Spinal cord (tissue), 10 donors: ENCODE measurements at places on chromosomes 7 and 10.
A peak's percentile ranks its signal among the peaks of the same experiment; 100 is the strongest.

DNA sequence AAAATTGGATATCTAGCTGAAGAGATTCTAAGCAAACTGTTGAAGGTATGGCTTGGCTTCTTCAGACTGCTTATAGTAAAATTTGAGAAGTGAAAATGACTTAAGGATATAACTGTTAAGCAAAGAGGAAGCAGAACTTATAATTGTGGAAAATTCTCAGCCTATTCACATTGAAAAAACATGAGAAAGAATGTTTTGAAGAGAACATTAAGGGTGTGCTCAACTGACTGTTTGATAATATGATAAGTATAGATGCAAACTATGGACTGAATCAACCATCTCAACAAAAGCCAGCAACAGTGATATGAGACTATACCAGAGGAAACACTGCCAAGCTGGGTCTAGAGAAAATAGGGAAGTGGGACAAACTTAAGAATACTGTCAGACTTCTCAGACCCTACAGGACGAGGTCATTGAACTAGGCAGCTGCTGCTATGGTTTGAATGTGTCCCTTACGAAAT, 133.1 kb upstream of the PPP1R3A start:
- DNase-seq, result no peak

- no peak for DNase-seq
Observed at GRCh38 chr7:41652267-41652666, 50.6 kb downstream of the INHBA start.

GRCh38 chr7:121105262-121105661, 116.8 kb downstream of the CPED1 start:
- no peak for DNase-seq

- DNase-seq, result no peak
Observed at GRCh38 chr7:15167912-15168311, 265.4 kb upstream of the DGKB start.

DNA sequence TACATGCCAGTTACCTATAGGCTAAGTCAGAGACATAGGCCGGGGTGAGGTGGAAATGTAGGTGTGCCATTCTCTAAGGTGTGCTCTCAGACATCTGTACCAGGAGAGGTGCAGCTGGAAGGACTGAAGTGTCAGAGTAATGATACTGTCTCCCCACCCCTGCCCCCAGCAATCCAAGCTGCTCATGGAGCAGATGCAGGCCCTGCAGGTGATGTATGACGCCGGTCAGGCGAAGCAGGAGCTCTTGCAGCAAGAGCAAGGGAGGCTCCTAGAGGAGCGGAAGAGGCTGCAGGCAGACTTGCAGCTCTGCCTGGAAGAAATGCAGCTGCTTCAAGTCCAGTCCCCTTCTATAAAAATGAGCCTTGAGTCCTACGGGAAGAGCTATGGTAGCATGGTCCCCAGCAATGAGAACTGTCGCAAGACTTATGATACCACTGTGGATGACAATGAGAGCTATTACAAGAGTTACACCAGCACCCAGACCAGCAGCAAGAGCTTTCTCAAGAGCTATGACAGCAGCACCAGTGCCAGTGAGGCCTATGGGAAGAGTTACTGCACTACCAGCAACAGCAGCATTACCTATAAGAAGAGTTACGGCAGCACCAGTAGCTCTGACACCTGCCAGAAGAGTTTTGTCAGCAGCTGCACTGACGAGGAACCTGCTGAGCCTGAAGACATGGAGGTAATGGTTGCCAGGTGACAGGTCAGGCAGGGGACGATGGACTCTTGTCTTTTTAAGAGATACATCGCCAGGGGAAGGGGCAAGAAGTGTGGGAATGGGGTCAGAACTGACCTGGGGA, 18.4 kb upstream of the FLNC start:
- DNase-seq, result no peak

DNA sequence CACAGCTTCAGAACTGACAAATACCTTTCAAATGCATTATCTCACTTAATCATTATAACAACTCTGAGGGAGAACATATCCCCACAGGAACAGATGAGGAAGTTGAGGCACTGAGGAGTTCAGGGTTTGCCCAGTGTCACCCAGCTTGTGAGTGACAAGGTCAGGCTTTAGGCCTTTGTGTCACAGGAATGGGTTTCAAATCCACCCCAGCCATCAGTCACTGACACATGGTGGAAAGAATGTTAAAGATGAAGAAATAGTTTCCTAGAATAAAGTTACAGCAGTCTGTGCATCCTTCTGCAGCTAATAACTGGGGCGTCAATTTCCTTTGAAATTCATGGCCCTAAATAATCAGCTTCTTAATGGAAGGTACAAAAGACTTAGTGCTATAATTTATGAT, 37.8 kb downstream of the SGCE start:
- DNase-seq, result no peak

DNA sequence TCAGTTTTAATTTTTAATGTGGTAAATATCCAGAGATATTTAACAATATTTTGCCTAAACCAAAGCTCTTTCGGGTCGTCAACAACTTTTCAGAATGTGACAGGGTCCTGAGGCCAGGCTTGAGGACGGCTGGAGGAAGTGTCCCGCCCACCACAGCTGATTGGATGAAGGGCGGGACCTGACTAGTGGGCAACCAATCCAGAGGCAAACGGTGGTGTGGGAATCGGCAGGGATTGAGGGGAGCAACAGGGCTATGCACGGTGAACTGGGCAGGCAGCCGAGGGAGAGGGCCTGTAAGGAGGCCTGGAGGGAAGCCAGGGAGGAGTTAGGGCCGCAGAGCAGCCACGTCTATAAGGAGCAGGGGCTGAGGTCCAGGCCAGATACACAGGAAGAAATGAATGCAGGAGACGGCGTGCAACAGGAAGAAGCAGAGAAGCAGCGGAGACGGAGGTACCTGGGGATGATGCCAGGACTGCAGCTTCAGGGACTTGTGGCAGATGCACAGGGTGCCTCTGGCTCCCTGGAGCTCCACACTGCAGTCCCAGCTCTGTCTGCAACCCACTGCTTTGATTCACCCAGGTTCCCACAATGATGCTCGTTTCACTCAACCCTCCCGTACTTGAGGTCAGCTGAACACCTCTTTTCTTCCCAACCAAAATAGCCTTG, 46.1 kb upstream of the ZMIZ1 start:
- DNase-seq, result no peak

- DNase-seq, result no peak
Observed at GRCh38 chr7:106968160-106968559, 76.3 kb upstream of the PRKAR2B start.

DNA sequence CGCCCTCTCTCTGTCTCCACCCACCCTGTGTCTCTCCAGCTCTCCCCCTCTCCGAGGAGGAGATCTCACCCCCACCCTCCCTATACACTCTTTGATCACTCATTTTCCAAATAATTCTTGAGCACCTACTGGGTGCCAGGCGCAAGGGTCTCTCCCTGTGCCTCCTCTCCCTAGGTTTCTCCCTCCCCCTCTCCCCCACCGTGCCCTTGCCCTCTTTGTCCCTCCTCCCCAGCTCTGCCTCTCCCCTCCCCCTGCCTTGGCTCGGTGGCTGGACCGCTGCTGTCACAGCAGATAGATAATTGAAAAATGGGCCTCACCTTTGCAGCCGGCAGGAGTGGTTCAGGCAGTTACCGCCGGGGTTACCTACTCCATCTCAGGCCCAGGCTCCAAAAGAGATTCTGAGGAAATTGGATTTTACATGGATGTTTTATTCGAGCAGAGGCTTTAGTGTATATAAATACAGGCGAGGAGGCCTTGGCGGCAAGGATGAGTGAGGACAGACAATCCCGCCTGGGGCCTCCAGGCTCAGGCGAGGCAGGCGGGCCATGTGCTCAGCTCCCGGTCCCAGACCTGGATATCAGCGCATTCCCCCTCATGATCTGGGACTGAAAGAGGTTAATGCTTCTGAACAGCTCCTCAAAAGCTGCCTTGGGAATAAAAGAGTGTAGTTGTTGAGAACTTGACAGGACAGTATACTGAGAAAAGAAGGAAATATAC, 60.8 kb upstream of the BTRC start:
- DNase-seq, result no peak

GRCh38 chr7:69966766-69967591, 368.7 kb downstream of the AUTS2 start:
- DNase-seq, result no peak

- DNase-seq, result peak; percentile 72
Observed at GRCh38 chr10:119657725-119658124, 6.5 kb downstream of the BAG3 start.

DNA sequence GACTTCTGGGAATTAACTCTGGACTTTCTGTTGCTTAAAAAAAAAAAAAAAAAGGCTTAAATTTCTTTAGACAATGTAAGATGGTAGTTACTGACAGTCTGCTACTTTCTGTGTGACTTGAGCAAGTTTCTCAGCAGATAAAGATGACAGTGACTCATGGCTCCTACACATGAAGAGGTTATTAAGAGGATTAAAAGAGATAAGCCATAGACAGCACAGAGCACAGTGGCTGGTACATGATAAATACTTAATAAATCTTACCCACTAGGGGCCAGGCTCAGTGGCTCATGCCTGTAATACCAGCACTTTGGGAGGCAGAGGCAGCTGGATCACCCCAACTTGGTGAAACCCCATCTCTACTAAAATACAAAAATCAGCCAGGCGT, 174.8 kb downstream of the JAZF1 start:
- no peak for DNase-seq

DNA sequence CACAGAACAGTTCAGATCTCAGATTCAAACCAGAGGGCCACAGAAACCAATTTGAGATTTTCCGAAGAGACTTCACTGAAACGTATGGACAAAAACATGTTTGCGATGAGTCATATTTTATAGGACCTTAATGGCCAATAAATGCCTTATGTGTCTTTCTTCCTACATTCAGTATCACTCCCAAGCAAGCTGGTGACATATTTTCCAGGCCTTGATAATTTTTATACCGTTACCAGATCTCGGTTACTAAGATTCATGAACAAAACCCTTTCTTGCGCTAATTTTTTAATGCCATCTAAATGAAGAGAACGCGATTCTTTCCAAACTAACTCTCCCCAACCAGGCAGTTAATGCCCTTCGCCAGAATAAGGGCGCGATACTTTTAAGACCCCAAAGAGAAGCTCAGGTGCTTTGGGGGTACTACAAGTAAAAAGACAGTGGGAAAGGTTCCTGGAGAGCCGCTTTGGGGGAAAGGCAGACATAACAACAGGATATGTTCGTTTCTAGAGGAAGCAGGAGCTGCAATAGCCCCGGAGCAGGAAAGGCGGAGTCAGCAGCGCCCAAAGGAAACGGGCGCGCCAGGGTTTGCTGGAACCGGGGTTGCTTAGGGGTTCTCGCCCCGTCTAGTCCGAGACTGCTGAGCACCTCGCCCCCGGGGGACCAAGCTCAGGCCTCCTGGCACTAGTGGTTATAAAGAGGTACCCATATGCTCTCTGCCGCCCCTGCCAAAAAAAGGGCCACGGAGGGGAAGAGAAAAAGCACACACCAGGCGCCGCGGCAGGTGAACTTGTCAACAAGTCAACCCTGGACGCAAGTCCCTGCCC, 884 bp downstream of the ICA1 start:
- peak; percentile 29 for DNase-seq

DNA sequence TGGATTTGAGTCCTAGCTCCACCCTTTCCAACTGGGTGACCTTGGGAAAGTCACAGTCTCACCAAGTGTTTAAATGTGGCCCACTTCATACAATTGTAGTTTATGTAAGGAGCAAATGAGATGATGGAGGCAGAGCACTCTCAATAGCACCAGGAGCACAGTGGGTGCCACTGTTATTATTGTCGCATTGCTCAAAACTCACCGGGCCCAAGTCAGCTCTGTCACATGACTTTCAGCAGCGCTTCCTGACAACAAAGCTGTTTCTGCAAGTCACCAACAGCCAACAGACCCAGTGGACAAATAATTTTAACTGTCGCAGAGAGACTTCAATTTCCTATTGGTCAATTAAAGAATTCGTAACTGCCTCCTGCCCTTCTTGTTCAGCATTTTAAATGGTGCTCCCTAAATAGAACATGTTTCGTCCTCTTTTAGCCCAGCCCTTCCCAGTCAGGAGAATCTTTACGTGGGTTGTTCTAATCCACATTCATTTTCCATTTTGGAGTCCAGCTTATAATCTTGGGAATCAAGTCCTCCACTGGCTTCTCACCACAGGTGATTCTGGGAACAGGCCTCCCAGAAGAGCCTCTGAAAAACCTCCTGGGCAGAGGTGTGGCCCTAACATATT, 415.6 kb upstream of the NPVF start:
- DNase-seq, result no peak

DNA sequence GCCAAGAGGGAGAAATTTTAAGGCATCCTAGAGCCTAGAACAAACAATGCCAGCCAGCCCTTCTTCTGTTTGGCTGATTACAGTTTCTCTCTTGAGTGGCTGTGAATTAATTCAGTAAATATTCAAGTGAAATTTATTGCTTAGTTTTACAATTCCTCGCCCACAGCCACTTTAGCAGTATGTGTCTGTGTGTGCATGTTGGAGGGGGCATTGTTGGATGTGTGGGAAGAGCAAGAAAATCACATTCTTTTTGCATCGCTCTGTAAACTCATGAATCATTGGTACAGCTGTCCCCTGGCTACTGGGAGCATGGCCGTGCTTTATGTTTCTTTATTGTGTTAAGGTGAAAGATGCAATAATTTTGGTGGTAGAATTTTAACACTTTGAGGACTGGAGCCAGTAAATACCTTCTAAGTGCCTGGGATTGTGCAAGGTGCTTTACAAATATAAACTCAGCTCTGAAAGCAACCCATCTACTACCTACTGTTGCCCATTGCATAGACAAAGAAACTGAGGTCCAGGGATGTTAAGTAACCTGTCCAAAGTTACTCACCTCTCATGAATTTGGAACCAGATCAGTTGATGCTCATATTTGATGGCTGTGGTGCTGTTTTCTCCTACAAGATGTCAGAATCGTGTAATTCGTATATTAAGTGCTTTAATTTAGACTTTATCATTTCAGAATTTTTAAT, 89.9 kb upstream of the BTBD16 start:
- no peak for DNase-seq

GRCh38 chr10:77319557-77319956, 318.1 kb downstream of the KCNMA1 start:
- DNase-seq, result no peak

DNA sequence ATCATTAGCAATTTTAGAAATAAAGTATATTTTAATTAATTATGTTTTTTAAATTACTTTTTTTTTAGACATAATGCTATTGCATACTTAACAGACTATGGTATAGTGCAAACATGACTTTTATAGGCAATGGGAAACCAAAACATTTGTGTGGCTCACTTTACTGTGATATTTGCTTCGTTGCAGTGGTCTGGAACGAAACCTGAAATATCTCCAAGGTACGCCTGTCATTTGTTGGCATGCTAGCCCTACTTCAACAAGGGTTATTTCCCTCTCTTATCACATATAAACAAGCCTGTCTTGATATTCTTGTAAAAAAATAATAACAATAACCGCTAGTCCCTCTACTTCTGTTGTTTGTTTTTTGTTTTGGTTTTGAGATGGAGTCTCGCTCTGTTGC, 74.2 kb downstream of the TYW1B start:
- no peak for DNase-seq

DNA sequence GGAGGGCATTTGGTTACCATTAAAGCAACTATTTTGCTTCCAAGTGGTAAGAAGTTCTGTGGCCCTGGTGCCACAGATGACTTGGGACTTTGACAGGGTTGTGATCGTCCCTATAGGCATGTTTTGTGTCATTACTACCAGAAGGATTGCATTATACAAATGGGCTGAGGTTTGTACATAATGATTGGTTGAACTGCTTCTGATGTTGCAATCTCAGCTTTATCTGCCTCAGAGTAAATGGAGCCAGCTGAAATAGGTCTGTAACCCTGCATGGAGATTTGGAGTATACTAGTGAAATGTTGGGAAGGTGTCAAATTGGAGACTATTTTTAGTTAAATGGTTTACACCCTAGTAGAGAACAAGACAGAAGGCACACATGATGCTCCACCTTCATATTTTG, 46.1 kb upstream of the SEPTIN7 start:
- no peak for DNase-seq

GRCh38 chr10:26628395-26628794, 69.1 kb upstream of the PDSS1 start:
- DNase-seq, result no peak
